ENCODE measurements at places on chromosomes 3 and 15.

DNA sequence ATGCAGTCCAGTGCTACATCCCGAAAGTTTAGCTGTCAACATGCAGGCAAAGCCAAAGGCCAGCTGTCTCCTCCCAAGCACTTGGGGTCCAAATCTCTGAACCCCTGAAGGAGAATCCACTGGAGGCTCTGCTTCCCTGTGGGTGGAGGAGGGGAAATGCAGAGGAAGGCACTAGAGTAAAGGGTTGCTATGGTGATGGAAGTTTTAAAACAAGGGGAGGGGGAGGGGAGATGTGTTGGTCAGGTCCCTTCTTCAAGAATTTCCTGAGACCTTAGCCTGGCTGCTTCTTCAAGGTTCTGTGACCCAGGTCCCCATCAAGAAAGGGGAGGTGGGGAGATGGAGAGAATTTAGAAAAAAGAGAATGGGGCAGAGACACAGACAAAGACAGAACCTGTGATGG, 2.3 kb downstream of the CAMKV start:
- DNase-seq, result no peak

GRCh38 chr3:186308549-186308948, 53.5 kb downstream of the DGKG start:
- DNase-seq, result no peak

GRCh38 chr15:89114990-89115389, 26.7 kb downstream of the ABHD2 start:
- peak; percentile 63 for DNase-seq

DNA sequence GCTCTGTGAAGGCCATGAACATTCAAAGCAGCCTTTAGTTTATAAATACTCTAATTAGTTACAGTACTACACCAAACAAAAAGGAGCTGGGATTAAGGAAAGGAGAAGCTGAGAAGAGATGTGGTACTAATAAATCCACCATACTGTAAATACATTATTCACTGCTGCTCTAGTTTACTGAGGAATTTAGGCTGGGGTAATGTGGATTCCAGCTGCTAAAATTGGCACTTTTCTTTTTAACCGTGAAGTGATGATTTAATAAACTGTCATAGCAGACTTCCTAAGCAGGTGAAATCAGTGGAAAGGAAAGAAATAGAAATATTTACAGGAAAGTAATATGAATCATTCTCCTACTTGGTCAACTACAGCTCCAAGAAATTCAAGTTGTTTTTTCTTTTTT, 88.7 kb downstream of the TFG start:
- DNase-seq, result no peak

GRCh38 chr3:38493031-38493430, 3.1 kb upstream of the EXOG start:
- peak; percentile 48 for DNase-seq

GRCh38 chr3:124229420-124229819, 237.5 kb upstream of the ROPN1 start:
- DNase-seq, result no peak

DNA sequence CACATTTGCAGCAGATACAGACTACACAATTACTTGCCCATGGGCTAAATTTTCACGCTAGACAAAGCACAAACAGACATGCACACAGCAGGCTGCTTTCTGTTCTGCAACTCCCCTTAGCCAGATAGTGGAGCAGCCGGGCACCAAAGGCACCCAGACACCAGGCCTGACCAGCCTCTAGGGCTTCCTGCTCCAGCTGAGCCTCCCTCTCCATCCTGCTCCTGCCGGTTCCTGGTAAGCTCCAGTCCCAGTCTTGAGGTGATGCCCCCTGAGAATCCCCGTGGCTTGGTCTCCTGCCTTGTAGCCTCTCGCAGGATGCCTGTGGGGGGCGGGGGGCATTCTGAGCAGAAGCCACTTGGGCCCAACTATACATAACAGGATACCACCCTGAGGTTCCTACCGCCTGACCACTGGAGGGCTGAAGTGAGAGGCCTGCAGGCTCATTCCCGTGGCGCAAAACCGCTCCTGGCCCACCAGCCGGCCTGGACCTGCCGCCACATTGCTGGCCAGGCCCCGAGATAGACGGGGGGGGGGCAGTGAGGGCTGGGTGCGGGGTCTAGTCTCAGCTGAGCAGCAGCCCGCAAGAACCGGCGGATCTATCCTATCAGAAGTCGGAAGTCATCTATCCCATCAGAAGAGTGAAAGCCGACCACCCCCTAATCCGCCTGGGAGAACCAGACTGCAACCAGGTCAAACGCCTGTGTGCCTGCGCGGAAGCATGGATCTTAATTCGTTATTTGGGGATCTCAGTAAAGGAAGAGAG, 3.9 kb downstream of the FOXL2 start:
- no peak for DNase-seq

DNA sequence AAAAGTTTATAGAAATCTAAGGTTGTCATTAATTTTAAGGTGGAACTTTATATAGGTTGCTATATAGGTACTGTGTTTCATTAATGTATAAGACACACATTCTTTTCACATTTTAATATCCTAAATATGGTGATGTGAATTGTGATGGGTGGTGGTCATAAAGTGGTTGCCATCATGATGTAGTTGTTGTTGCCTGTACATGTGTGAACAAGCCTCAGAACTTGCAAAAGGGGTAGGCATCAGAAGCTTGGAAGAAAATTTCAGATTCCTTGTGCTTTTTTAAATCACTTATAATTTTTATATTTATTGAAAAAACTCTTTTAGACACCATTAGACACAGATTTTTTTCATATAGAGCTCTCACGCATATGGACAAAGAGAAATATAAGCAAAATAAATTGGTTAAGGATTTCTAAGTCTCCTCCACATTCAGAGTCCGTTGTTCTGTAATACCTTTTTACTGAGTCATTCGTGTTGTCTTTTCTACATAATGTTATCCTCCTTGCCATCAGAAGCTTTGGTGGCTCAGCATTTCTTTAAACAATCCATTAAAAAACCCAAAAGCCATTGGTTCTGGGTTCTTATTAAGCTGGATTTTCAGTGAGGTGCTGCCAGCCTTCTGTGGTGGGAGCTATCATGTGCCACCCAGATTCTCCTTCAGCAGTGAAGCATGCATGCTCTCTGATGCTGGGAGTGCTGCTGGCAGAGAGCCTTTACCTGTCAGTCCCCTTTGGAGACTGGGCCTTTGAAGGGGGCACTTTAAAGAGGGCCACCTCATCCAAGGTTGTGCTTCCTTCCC, 140.4 kb upstream of the GALNT15 start:
- peak; percentile 8 for DNase-seq

GRCh38 chr3:17551333-17551732, 191.1 kb downstream of the TBC1D5 start:
- no peak for DNase-seq

- no peak for DNase-seq
These were observed 280.2 kb upstream of the STT3B start for GRCh38 chr3:31252216-31253185.

GRCh38 chr3:24387493-24387892, 107.2 kb downstream of the THRB start:
- DNase-seq, result peak; percentile 44

DNA sequence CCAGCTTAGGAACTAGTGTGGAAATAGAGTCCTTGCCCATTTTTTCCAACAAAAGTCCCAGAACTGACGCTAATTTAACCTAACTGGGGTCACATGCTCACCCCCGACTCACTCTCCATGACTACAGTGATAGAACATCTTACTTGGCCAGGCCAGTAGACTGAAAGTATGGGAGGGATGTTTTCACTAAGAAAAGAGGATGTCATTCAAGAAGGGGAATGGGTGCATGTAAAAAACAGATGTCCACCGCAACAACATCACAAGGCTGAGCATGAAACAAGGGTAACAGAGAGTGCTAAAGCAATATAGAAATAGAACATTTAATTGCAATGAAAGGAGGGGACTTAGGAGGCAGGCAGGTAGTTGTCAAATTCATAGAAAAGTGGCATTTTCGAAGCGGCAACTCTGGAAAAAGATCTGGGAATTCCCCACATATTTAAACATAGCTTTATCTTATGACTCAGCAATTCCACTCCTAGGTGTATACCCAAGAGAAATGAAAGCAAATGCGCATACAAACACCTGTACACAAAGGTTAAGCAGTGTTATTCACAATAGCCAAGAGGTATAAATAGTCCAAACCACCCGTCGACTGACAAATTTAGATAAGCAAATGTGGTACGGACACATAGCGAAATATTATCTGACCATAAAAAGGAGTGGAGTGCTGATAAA, 41.1 kb upstream of the UBE2E2 start:
- peak; percentile 66 for DNase-seq

DNA sequence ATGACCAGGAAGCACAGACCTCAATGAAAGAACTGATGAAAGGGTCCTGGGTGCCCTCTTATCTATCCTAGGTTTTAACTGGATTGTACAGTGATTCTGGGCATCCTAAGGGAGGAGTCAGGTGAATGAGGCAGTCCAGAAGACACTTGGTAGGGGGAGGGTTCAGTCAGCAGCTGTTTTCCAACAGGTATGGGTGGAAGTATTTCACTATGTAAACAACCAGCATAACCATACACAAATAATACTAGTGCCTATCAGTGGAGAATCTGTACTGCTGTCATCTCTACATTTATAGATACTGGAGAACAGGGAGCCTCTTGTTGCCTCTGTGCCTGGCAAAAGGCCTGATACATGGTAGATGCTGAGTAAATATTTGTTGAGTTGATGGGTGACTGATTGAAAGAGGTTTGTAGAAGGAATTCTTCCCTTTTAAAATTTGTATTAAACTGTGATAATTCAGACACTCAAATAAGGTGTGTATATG, 328.5 kb downstream of the RBMS3 start:
- DNase-seq, result no peak

DNA sequence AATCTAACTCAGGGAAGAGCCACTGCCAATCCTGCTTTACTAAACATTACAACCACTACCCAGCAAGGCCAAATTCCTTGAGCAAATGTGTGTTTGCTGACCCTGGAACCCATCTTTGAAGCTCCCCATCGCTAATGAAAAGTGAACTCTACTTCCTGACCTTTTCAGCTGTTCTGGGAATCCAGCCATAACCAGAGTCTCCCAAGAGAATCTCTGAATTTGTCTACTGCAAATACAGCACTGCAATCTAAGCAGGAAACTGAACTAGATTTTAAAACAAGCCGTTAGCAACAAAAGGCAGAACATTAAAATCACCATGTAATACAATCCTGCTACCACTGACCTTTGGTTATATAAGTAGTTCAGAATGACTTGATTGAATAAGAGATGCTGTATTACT, 309.2 kb downstream of the MAGI1 start:
- peak; percentile 81 for DNase-seq

GRCh38 chr3:153621953-153622352, 459.9 kb downstream of the RAP2B start:
- no peak for DNase-seq

DNA sequence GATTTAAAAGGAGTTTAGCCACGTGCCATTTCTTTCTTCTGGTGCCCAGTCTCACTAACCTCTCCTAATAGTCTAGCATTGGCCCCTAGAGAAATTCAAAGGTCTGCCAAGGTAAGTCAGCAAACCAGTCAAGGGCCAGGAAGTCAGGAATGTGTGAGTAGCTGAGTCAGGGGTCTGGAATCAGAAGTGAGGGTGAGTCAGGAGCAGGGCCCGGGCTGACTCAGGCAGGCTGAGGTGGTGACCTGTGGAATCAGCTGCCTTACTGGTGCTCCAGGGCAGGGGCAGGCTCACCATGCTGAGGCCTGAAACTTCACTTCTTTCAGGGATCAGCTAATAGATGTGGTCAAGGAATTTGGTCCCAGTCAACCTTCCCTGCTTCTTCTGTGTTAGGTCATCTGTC, 105.8 kb upstream of the MYZAP start:
- peak; percentile 83 for DNase-seq

DNA sequence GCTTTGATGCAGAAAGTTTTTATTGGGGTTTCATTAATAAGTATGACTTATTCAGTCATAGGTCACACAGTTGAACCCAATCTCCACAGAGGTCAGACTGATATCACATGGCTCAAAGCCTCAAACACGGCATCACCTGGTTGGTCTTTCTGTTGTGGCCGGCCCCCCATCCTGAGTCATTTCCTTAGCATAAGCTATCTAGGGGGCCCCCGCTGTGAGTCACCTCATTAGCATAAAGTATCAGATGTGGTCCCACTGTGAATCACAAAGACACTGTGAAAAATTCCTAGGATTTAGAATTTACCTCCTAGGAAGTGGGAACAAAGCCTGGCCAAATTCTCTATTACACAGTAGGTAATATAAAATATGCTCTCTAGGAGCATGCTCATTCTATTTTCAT, 502.2 kb downstream of the PYDC2 start:
- peak; percentile 25 for DNase-seq

GRCh38 chr15:82963471-82964341, 11.2 kb upstream of the HOMER2 start:
- peak; percentile 35 for DNase-seq

DNA sequence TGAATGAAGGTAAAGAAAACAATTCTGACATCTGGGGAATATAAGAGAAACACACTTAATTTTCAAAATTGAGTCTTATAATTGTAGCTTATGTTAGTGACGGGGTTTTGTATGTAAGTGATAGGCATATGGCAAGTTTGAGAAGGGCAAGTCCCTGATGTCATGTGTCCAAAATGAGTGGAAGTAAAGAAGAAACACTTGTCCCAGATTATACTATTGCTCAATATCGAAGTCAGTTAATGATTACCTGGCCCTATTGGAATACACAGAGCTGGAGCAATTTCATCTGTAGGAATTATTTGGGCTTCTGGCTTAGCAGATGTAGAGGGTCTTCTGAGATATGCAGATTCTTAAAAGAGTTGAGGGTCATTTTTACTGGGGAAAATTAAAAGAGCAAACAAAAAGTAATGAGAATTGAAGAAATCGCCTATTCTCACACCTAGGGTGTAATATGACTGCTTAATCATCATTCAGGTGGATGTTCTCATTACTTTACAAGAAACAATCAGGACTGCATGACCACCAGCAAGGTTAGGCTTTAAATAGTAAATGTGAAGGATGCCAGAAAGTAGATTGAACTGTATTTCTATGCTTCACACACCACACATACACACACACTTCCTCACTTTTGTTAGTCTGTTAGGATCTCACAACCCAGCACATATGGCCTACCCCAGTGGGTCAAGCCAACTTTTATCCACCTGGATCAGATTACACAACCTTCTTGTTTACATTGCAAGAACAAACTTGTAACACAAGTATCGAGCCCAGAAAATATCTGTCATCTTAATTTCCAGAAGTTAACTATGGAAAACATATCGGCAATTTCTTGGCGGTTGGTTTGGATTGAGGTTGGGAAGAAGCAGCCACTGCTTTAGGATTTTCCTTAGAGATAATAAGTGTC, 183.3 kb upstream of the LRRC3B start:
- no peak for DNase-seq

GRCh38 chr15:89171136-89172072, 50.0 kb downstream of the RLBP1 start:
- peak; percentile 50 for DNase-seq

DNA sequence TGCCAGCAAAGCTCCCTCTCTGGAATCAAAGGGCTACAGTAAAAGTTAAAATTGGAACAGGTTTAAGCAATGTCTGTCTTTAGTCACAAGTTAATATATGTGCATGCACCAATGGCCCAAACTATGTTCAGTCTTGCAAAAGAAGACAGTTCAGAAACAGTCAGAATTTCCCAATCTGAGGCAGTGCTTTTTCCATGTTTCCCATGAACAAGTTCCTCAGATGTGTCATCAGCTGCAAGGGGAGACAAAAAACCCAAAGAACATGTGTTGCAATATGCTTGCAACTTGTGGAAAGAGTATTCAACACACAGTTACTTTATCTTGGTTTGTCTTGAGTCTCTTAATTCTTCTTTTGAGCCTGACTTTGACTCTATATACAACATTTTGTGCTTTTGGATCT, 148.4 kb downstream of the USP13 start:
- DNase-seq, result peak; percentile 98
